ENCODE measurements at places on chromosomes 5 and 9. TPM values are rescaled to one million over a fixed set of nuclear protein-coding genes. Genes with fewer than 3 reads are reported as not detected.

GRCh38 chr5:180670586-180671359 lies 21.4 kb upstream of the FLT4 start:
- H3K36me3 ChIP-seq: no peaks in the 10 kb centered on the region
- H3K4me3 ChIP-seq: no peak overlapping the region
- no peak overlapping the region for H3K27ac ChIP-seq
- peak; percentile 70 for DNase-seq

DNA sequence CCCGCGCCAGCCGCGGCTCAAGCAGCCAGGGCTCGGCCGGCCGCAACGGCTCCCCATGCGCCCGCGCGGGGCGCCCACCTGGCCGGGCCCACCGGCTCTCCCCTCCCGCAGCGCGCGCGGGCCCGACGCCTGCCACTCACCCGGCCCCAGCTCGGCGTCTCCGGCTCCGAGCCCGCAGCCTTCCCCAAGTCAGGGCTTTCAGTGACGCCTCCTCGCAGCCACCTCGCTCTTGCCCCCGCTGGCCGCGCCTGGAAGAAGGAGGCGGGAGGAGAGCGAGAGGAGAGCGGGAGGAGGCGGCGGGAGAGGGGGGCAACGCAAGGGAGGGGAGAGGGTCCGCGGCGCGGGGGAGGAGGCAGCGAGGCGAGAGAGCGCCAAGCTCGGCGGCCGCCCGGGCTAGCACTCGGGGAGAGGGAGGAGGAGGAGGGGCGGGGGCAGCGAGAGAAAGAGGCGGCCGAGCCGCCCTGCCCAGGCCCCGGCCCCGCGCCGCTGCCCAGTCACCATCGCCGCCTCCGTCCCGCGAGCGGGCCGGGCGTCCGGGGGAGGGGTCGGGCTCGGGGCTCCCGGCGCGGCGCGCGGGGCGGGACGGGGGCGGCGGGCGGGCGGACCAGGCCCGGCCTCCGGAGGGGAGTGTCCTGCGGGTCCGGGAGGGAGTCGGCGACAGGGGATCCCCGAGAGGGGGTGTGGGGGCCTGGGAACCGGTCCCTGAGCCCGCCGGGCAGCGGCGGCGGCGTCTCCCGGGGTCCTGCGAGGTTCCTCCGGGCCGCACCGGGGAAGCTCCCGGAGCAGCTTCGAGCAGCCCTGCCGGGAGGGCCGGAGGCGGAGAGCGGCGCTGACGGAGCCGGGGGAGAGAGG lies at the start of gene LHFPL2:
LHFPL2 (minus strand) TSS at position 414 of the 852 bp plus-strand sequence. CDS start 138,559 bp downstream, outside the sequence.
- H3K4me3 ChIP-seq: peak within 1 kb of the TSS; percentile 65
- peaks cover 50% of the 10 kb centered on the region for H3K27me3 ChIP-seq
- H3K36me3 ChIP-seq: no peaks in the 10 kb centered on the region
- H3K27ac ChIP-seq: peak within 1 kb of the TSS; percentile 6
- DNase-seq: peak; percentile 27

DNA sequence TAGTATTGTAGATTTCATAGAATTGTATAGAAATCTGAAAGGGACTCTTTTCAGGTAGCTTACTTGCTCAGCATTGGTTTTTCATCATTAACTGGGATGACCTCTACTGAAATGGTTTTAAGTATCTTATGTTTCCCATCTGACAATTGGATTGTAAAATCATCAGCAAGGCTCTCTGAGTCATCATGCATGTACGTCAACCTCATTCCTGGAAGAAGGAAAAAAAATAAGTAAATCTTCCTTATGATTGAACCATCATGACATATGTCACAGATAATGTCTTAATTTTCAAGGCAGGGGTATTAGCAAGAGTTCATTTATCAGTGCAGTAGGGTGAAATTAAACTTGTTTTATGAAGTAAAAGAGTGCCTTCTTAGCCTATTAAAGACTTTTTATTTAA lies 74.9 kb upstream of the CER1 start:
- H3K27me3 ChIP-seq: no peaks in the 10 kb centered on the region
- DNase-seq: no peak
- H3K36me3 ChIP-seq: no peaks in the 10 kb centered on the region
- no peak overlapping the region for H3K27ac ChIP-seq
- no peaks in the 10 kb centered on the region for H3K4me1 ChIP-seq

DNA sequence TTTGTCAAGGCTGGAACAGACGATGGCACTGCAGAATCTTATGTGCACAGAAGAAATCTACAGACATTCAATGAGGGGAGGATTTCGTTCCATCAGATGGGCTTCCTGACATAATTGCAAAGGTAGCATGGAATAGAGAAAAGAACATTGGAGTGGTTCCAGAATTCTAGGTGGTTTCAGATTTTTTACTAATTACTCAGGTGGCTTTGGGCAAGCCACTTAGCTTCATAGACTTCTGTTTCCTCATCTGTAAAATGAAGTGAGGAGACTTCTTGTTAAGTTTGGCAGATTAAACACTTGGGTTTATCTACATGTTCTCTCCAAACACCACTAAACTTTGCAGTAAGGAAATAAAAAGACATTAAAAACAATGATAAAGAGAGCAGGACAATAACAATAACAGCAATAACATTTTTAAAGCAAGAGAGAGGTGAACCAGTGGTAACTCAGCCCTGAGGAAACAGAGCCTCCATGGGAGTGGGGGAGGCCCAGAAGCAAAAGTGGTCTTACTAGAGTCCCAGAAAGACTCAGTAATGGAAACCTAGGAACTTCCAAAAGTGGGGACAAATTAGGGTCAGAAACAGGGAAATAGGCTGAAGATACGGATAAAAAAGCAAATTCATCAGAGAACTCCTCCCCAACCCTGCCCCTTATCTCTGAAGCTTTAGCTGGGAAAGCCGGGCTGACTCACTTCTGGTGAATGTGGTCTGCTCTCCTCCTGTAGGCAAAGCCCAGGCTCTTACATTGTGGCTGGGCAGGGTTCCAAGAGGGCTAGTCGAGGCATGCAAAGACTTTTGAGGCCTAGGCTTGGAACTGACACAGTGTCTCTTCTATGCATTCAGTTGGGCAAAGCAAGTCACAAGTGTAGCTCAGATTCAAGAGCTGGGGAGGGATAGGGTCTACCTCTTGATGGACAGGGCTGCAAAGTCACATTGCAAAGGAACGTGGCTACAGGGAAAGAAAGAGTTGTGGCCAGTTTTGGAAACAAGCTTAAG lies 11.8 kb upstream of the ACTBL2 start:
- DNase-seq: peak; percentile 46
- H3K4me3 ChIP-seq: peak overlapping the region; percentile 12
- H3K4me1 ChIP-seq: peaks cover 35% of the 10 kb centered on the region
- H3K27ac ChIP-seq: peak overlapping the region; percentile 76

DNA sequence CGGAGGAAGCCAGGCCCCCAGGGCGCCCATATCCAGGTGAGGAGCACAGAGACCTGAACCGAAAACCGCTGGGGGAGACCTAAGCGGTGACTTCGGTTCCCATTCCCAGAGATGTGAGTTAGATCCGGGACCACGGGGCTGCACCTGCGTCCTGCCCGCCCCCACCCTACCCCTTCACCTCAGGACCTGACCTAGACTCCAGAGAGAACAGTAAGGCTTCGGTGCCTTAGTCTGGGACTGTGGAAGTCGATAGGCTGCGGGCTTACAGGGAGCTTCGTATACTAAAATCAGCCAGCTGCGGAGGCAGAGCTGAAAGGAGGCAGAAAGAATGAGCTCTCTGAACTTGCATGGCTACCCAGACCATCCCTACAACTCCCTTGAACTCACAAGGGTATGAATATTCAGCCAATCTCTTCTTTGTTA lies 518 bp upstream of the FAM13B start:
- H3K27ac ChIP-seq: peak overlapping the region; percentile 95
- H3K27me3 ChIP-seq: no peaks in the 10 kb centered on the region
- peaks cover 24% of the 10 kb centered on the region for H3K36me3 ChIP-seq
- peak; percentile 36 for DNase-seq
- H3K4me3 ChIP-seq: peak overlapping the region; percentile 92
- H3K4me1 ChIP-seq: peaks cover 49% of the 10 kb centered on the region

PRSS3 gene
- total RNA-seq: not detected

MLANA gene
- total RNA-seq: not detected

Data from activated CD8-positive, alpha-beta T cell treated with anti-CD3 and anti-CD28 coated beads, Interleukin-2, amount 10 ng/mL, durations not matched to agents 7 days and 5 days (primary cell).